ENCODE measurements at places on chromosomes 5 and 9.

- DNase-seq, result no peak
Observed at GRCh38 chr5:143145243-143146160, 258.0 kb downstream of the NR3C1 start.

DNA sequence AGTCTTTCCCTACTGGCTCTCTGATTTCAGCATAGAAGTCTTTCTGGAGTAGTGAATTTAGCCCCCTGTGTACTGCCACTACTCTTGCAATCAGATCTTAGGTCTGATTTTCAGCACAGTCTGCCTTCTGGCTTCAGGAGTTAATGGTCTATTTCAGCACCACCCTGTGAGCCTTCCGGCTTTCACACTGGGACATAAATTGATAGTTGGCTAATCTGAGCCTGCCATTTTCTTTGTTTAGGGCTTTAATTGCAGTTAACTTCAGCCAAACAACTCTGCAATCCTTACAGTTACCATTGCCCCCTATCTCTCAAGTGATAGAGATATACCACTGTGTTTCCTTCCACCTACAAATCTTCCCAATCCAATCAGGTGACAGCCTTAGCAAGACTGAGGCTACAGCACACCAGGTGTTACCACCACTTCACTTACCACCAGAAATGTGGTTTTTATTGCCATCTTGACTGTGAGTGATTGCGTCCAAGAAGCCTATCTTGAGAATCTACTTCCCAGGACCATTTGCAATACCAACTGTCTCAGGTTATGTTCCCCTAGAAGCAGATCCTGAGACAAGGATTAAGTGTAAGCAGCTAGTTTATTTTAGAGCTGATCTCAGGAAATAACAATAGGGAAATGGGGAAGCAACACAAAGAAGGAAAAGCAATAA is 51.9 kb upstream of the NEK6 start:
- no peak for DNase-seq

- DNase-seq, result no peak
Observed at GRCh38 chr9:4680750-4681149, 1.4 kb downstream of the CDC37L1 start.

- no peak for DNase-seq
Observed at GRCh38 chr9:90943341-90943740, 141.7 kb downstream of the SYK start.

DNA sequence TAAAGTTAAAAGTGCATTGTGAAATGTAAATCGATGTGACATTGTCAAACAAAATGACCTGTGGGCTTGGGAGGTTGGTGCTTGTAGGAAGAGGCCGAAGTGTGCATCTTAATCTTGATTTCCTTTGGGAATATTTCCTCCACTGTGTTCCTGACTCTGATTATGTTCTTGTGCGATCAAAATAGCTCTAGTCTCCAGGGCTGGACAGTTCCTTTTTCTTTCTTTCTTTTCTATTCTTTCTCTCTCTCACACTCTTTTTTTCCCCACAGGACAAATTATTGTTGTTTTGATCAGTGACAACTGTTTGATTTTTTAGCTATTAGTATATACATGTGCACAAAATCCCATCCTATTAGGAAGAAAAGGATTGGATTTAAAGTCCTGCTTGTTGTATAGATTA is 347.5 kb downstream of the ZSWIM6 start:
- DNase-seq, result no peak

- DNase-seq, result no peak
Observed at GRCh38 chr9:87193151-87193550, 245.8 kb upstream of the GAS1 start.

DNA sequence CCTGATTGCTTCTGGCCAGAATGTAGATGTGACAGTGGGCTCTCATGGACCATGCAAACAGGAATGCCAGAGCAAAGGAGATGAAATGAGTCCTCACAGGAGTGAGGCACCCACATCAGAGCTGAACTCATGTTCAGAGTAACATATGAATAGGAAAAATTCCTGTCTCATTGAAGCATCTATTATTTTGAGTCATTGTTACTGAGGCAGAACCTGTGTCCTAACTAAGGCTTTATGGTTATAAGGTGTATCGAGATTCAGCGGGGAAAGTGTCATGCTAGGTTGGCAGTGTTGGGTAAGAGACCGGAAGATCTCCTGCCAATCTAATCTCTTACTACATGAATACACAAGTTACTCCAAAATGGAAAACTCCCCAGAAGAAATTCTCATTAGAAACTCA is 304.1 kb downstream of the TRPM3 start:
- no peak for DNase-seq

GRCh38 chr9:34600908-34601307 is 11.0 kb downstream of the RPP25L start:
- DNase-seq, result no peak

GRCh38 chr5:172405226-172406107 is 48.9 kb downstream of the SH3PXD2B start:
- no peak for DNase-seq

DNA sequence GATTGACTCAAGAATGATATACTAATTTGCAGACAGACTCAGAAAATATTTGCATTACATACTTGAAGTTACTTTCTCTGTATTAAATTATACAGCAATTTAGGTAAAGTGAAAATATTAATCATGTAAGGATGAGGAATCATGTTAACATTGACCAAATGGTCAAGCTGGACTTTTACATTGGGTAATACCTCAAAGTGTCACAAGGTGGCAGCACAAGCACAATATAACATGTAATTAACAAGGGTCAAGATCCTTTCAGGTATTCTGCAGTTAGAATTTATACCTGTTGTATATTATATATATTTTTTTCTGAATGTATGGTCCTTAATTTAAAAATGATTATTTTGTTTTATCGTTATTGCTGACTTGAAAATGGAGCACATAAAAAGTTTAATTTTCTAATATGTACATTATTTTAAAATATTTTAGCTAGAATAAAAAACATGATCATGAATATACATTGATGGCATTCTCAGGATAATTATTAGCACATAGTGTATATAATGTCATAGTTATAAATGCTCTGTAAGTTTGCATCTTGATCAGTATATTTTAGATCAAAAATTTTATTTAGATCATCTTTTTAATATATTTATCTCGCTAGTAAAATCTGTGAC is 8.6 kb downstream of the HAPLN1 start:
- no peak for DNase-seq

DNA sequence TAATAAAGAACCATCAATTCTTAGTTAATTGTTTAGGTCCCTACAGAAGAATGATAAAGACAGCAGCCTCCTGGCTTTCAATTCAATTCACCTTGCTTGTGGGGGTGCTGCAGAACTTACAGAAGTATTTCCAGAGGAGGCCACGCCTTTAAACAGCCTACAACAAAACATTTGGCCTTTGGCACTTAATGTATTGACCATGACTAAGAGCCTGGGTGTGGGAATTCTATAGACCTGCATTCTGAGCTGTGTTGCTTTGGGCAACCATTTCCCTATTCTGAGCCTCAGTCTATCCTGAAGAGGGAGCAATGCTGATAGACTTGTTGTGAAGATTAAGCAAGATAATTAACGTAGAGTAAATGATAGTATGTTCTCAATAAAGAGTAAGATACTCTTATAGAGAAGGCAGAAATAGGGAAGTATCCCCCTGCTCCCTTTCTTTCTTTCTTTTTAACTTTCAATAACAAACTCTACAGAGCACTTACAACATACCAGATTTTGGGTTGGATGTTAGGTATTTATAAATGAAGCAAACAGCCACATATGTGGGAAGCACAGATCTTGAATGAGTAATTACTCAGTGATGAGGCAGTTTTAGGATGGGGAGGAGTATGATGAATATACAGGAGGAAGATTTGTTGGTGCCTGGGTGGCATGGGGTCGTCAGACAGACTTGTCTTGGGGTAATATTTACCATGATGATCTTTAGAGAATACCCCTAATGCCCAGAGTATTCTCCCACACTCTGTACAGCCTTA is 28.4 kb downstream of the PAPPA start:
- DNase-seq, result no peak

DNA sequence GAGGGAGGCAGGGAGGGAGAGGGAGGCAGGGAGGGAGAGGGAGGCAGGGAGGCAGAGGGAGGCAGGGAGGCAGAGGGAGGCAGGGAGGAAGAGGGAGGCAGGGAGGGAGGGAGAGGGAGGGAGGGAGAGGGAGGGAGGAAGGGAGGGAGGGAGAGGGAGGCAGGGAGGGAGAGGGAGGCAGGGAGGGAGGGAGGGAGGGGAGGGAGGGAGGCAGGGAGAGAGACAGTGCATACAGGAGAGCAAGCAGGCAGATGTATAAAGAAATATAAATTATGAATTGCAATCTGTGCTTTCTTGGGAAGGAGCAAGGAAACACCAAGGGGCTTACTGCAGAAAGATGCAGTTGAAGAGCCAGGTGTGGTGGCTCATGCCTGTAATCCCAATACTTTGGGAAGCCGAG is 147.2 kb upstream of the PANK3 start:
- no peak for DNase-seq

GRCh38 chr5:95824747-95825146 is 2.2 kb upstream of the GLRX start:
- no peak for DNase-seq

DNA sequence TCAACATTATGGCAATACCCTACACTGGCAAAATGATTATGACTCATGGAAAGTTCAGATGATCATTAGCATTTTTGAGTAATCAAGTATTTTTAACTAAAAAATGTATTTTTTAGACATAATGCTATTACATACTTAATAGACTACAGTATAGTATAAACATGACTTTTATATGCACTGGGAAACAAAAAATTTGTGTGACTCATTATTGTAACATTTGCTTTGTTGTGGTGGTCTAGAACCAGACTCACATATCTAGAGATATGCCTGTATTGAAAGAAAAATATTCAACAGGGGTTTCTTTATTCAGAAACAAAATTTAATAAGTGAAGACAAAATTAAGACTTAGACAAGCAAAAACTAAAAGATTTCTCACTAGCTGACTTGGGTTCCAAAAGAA is 385.3 kb upstream of the RIOK2 start:
- no peak for DNase-seq

DNA sequence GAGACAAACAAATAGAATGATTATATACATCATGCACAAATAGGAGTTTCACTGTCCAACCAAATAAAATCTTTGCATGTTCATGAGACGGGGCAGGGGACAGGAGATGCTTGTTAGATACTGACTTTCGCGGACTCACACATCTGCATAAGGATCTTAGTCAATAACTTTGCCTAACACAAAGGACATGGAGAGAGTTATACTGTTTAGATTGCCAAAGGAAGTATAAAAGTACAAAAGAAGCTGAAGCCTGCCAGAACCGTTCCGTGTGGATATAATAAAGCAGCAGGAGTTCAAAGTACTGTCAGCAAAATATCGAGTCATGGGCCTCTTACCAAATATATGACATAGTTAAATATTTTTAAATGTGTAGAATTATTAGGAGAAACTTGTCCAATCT is 1148.4 kb downstream of the EFNA5 start:
- DNase-seq, result no peak

DNA sequence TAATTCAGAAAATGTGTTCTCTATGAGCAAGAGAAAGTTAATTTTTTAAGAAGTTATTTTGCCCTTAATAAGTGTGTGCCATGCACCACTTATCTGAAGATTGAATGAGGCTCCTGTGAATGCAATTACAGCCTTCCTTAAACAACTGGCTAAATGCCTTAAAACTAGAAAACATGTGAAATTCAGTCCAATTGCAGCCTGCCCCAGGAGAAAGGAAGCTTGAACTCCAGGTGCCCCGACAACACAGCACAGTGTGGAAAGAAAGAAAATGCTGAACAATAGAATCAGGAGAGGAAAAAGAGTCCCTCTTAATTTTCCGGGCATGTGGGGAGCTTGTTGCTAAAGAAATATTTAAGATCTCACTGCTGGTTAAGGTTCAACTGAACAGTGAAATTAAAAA is 8.8 kb downstream of the LHFPL2 start:
- DNase-seq, result no peak

- no peak for DNase-seq
Observed at GRCh38 chr5:96699186-96699820, 37.1 kb downstream of the CAST start.

DNA sequence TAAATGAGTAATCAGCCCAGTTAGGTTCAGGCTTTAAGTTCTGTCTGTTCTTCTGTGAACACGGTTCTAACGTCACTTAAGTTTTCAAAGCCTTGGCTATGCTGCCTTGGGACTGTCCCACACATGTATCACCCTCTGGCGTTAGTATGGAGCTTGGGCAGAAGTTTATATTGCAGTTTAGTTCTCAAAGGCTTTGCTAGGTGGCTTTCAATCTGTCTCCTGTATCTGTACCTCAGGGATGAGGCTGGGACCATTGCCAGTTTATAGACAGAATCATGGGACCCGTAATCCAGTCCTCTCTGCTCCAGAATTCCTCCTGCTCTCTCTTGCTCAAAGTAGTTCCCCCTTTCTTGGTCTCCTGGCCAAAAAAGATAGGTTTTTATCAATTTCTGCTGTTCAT is 12.1 kb downstream of the C9orf40 start:
- DNase-seq, result no peak

DNA sequence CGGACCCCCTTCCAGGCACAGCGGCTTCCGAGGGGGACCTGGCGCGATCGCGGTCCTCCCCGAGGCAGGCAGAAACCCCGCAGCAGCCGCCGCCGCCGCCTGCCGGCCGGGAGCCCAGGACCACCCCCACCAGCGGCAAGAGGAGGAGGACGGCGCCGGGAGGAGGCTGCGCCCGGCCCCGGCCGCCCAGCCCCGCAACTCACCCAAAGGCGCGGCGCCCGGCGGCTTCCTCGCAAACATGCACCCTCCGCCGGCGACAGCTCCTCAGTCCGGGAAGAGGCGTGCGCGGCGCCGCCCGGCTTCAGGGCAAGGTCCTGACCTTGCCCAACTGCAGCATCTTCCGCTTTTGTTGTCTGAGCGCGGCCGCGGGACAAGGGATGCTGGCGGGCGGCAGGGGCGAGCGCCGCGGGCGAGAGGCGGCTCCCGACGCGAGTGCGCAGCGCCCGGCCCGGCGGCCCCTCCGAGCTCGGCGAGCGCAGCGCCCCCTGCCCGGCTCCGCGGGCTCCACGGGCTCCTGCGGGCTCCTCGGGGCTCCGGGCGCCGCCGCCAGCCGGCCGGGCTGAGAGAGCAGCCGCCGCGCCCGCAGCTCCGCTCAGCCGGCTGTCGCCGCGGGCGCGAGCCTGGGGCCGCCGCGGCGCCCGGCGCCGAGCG is 507 bp downstream of the CTNND2 start:
- DNase-seq, result peak; percentile 59

DNA sequence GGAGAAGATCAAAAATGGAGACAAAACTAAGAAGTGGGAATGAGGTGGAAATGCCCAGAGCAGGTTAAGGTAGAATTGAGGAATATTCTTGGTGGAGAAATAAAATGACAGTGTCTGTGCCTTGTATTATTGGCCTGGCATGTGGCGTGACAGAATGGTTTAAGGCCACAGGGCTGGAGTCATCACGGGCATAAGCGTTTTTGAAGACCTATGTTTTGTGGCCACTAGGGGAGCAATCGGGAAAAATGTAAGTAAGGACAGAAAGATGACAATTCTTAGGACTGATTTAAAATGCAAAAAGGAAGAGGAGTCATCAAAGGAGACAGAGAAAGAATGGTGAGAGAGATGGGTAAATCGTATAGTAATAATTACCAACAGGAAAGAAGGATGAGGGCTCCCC is 72.2 kb upstream of the EPB41L4A start:
- no peak for DNase-seq
